ENCODE measurements at places on chromosomes 12 and 14.

DNA sequence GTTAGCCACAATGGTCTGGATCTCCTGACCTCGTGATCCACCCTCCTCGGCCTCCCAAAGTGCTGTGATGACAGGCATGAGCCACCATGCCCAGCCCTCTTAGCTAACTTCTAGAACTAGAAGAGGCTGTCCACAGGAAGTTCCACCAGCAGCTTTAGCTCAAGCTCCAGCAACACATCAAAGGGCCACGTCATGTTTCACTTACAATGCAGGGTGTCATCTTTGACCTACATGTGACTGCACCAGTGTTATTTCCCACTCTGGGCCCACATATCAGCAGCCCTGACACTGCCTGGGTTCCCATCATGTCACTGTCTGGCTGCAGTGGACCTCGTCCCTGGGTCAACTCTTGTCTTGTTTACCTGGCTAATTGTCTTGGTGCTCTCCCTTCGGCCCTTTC lies 147.2 kb downstream of the GRIN2B start:
- no peak for DNase-seq

- no peak for DNase-seq
Measured at GRCh38 chr12:12796171-12796570, 10.7 kb downstream of the APOLD1 start.

- no peak for DNase-seq
Measured at GRCh38 chr12:27971121-27971489, 1.4 kb downstream of the PTHLH start.

- DNase-seq = no peak
Measured at GRCh38 chr12:118237052-118237665, 101.2 kb downstream of the PEBP1 start.

DNA sequence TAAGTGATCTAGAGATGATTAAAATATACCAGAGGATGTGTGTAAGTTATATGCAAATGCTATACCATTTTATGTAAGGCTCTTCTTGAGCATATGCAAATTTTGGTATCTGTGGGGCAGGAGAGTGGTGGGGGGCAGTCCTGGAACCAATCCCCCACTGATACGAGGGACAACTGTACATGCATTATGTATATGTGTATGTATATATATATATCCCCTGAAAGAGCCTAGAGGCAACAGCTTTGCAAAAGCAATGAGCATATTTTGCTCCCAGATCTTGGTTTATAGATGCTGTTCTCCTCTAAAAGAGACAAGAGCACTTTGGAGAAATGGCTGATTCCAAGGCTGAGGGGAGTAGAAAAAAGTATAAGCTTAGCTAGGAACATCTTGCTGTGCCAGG lies 12.4 kb upstream of the SLC25A3 start:
- DNase-seq = no peak

- DNase-seq = peak; percentile 73
Measured at GRCh38 chr12:57896434-57897201, 44.7 kb upstream of the ATP23 start.

GRCh38 chr12:105167346-105167745 lies 59.8 kb downstream of the WASHC4 start:
- DNase-seq = no peak

DNA sequence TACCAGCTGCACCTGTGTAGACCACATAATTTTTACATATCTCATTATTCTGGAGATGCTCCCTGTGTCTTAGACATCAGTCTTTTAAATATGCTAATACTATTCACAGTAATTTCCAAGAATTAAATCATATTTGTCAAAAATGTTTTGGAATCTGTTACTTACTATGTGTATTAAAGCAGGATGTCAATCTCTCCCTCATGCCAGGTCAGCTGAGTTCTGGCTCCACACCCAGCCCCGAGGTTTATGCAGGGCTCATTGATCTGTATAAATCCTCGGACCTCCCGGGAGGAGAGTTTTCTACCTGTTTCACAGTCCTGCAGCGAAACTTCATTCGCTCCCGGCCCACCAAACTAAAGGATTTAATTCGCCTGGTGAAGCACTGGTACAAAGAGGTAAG lies 27.9 kb downstream of the OAS2 start:
- no peak for DNase-seq

GRCh38 chr12:120258323-120258896 lies 7.1 kb downstream of the PXN start:
- no peak for DNase-seq

GRCh38 chr14:92519246-92520101 lies 5.9 kb downstream of the RIN3 start:
- no peak for DNase-seq

GRCh38 chr12:7032990-7033389 lies 14.7 kb upstream of the LPCAT3 start:
- no peak for DNase-seq

DNA sequence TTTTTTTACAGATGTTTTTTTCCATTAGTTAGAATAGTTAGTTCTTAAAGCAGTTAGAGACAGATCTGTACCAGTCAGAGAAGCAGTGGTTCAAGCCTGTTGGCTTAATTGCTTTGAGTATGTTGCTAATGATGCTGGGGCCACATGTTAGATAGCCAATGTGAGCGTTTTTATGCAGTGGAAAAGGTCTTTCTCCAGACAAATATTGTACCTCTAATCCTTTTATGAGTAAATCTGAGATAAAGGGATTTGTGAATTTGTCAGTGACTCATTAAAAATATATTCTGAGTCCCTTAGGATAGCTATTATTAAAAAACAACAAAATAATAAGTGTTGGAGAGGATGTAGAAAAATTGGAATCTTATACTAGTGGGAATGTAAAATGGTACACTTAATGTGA lies 154.2 kb downstream of the MSRB3 start:
- no peak for DNase-seq

DNA sequence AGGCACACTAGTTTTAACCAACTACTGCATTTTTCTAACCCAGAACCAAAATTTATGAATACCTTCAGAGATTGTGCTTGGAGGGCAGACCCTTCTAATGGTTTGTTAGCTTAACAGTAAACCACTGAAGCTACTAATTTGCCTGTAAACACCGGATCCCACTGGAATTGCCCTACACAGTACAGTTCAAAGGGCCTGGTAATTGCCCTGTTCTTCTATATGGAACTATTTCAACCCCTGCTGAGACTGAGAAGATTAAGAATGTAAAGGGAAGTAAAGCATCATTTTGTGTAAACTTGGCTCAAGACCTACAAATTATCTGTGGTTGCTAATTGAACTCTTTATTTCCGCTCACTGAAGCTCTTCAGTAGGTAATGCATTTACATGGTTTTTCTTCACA lies 468.1 kb downstream of the NPAS3 start:
- no peak for DNase-seq

DNA sequence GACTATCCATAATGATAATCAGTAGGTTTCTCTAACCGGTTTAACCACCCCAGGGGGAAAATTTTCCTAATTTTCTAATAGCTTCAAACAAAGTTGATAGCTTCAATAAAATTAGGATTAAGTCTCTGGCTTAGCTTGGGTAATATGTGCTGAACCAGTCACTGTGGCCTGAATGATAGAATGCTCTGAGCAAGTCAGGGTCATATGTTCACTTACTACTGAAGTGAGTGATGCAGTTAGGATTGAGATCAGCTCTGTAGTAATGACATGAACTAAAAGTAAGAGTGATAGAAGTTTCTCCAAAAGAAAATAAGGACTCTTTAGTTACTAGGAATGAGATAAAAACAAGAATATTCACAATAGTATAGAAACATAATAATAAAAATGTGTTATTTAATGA lies 32.6 kb downstream of the ETNK1 start:
- DNase-seq = no peak

- peak; percentile 35 for DNase-seq
Measured at GRCh38 chr14:31926123-31926522, 151.0 kb upstream of the ARHGAP5 start.

GRCh38 chr12:38977132-38977531 lies 71.7 kb upstream of the CPNE8 start:
- no peak for DNase-seq

DNA sequence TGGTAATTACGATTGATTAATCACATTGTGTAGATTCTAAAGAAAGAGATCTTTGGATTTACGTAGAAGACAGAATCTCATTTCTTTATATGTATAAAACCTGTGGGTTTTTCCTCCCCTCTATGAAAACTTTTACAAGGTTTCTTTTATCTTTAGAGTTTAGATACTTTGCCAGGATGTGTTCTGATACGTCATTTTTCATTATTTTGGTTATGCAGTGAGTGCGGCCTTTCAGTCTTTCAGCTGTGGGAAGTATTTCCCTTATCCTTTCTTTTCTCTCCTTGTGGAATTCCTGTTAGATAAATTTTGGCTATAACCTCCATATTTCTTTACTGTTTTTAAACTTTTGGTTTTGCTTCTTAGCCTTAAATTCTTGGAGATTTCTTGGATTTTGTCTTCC lies 92.7 kb downstream of the TTLL5 start:
- DNase-seq = no peak

DNA sequence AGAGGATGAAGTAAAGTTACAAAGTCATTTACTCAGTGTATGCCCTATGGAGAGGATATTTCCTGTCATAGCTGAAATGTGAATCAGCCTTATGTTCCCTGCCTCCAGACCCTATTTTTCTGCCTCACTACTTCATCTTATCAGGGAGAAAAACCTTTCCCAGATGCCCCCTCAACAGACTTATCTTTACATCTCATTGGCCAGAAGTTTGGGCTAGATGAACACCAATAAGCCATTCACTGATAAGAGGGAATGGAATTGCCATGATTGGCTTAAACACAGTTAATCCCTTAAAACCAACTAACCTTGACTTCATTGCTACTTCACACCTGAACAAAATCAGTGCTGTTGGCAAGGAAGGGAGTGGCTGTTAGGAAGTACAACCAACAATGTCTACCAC lies 40.1 kb downstream of the CREBL2 start:
- DNase-seq = no peak

- no peak for DNase-seq
Measured at GRCh38 chr14:63773504-63773903, 45.6 kb upstream of the SGPP1 start.

DNA sequence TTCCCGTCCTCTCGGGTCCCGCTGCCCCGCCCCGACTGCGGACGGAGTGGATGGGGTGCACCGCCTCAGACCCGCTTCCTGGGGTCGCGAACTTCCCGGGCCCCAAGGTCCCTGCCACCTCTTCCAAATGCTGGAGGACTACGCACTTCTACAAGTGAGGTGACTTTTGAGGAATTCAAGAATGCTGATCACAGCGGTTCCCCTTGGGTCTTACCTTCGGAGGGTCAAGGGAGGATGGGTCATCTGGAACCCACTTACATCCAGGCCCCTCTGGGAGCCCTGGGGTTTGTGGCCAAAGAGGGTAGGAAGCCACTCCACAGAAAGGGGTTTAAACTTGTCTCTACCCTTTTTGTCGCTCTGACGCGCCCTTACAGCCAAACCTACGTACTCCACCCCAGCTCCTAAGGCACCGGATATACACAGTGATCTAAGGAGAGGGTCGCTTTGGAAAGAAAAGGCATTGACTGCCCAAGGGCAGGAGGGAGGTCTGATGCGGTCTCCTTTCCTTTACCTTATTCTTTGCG lies 532 bp upstream of the PRKD1 start:
- DNase-seq = no peak

- no peak for DNase-seq
Measured at GRCh38 chr14:32827514-32827913, 111.2 kb upstream of the NPAS3 start.

DNA sequence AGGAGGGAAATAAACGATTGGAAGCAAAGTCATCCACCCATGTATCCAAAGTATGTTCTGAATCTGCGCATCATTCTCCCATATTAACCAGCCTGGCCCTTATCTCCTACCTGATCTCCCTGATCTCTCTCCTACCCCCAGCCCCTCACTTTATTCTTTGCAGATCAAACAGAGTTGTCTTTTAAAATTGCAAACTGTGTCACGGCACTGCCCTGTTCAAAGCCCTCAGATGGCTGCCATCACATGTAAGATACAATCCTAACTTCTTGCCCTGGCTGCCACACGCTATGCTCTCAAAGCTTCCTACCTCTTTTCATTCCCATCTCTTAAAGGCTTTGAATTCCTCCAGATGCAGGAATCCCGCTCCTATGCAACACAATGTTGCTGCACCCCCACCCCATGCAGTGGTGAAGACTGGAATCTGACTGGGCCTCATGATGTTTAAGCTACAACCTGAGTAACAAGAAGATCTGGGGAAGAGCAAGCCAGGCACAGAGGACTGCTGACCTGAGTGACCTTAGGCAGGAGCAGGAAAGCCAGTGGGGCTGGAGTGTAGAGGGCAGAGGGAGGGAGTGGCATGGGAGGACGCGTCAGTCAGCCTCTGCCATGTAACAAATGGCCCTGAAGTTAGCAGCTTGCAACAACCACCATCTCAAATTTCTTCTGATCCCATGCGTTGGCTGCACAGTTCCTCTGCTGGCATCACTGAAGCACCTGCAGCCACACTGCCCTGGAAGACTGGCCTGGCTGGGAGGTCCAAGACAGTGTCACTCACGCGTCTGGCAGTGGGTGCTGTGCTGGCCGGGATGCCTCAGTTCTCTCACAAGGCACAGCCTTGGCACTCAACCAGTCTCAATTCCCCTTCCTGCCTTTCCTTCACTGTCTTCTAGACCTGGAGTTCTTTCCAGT lies 382.8 kb downstream of the BCL11B start:
- no peak for DNase-seq

DNA sequence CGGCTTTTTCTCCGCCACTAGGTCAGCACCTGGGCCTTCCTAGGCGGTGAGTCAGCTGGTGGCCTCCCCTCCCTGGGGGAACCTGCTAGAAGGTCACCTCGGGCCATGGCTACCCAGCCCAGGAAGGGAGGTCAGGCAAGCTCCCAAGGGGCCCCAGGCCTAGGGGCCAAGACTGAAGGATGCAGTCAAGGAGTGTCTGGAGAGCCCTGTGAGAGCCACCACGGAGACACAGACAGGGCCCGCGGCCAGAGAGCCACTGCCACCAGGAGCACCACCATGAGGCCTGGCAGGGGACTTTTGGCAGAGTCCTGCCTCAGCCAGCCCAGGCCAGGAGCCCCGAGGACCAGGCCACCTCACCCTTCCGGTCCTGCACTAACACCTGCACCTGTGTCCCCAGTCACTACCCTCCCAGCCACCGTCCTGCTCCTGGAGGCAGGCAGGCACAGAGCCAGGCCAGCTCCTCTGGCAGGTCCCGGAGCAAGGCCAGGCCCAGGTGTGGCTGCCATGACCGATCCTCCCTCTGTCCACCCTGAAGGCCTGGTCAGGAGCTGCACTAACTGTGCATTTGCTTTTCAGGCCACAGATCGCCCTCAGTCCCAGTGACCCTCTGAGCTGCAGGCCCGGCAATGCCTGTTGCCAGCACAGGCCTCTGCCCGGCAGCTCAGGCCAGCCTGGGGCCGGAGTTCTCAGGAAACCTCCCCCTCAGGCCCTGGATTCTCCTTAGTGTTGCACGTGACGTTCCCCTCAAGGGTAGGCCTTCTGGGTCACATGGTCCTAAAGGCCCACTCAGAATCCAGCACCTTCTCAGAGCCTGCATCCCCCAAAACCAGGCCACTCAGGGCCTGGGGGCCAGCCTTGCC lies 6.9 kb downstream of the PHETA1 start:
- no peak for DNase-seq

All from NCI-H146 (cell line).